ENCODE measurements at places on chromosomes 2 and 18.
A peak's percentile ranks its signal among the peaks of the same experiment; 100 is the strongest.

GRCh38 chr2:206531996-206532543 lies 88.7 kb downstream of the ADAM23 start:
- DNase-seq, result no peak

DNA sequence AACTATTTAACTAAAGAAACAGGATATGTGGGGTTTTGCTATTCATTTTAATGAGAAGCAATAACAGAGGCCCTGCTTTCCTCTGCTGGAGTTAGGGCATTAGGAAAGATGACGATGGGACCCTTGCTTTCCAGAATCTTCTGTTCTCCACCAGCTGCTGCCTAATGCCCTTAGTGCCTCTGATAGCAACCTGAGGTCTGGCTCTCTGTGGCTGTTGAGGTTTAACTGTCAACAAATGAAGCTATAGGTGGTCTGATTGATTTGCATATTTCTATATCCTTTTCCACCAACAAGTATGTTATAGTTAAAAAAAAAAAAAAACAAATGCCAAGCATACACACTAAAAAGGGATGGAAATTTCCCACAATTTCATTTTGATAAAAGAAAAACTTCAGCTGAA lies 115.1 kb upstream of the NCK2 start:
- DNase-seq, result no peak

- no peak for DNase-seq
Measured at GRCh38 chr2:45009303-45009927, at the start of gene SIX2. TSS of gene SIX2 (minus strand) at chr2:45009452. CDS start at chr2:45009110, 342 bp downstream.

GRCh38 chr2:109356324-109357035 lies 227.5 kb downstream of the SH3RF3 start:
- no peak for DNase-seq

- DNase-seq, result no peak
Measured at GRCh38 chr18:79047556-79048244, 21.5 kb upstream of the ATP9B start.

- DNase-seq, result no peak
Measured at GRCh38 chr2:102141970-102142828, at the start of gene IL1R1. TSS of gene IL1R1 (plus strand) at chr2:102142746. CDS start at chr2:102157725, 14,979 bp downstream.

GRCh38 chr2:216789081-216789480 lies 70.8 kb downstream of the TNP1 start:
- DNase-seq, result no peak

DNA sequence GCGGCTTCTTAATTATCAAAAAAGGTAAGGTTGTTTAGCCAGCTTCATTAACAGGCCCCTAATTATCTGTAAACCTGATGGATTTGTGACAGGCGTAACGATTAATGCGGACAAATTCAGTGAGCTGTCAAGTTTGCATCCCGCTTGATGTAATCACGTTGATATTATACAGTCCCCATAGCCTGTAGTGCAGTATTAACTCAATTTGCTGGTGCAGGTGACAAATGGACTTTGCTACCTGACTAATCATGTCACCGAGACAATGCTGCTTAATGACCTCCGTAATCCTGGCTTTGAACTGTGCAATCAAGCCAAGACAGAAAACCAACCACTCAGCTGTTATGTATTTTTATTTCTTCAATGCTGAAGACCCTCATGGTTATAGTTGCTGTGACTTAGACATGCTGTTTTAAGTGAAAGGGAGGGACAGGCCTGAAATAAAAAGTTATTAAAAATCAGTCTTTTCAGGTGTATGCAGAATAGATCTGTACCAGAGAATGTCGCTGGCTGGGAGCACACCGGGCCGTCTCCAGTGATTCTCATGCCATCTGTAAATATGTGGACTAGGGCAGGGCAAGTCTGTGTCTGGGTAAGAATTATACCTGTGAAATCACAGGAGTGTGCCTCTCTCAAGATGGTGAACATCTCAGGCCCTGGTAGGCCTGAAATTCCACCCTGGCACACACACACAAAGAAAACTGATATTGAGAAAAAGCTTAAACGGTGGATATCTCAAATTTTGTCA lies 4.3 kb downstream of the TSHZ1 start:
- no peak for DNase-seq

GRCh38 chr2:74228772-74229171 lies 30.4 kb downstream of the MTHFD2 start:
- no peak for DNase-seq

DNA sequence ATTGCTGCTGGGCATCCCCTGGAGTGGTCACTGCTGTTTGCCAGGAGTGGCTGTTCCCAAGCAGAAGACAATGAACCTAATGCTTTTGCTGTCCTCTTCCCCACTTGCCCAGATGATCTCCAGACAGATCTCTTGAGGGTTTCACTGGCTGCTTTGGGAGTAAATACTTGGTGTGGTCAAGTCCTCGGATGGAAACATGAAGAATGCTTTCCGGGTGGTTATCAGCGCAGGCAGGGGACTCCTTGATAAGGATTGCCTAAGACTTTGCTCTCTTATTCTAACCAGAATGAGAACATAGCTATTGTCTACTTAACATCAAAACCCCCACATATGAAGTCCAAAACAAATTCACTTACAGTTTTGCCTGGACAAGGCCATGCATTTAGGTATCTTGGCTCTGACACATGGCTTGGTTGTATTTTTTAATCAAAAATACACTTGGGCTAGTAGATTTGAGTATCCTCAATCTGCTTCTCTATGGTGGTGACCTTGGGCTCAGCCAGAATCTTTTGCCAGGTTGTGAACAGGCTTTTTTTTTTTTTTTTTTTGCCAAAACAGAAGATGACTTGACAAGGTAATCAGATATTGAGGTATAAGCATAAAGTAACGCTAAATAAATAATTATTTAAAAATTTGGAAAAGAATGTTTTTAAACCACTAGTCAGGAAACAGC lies 34.8 kb upstream of the MYO3B start:
- DNase-seq, result no peak

DNA sequence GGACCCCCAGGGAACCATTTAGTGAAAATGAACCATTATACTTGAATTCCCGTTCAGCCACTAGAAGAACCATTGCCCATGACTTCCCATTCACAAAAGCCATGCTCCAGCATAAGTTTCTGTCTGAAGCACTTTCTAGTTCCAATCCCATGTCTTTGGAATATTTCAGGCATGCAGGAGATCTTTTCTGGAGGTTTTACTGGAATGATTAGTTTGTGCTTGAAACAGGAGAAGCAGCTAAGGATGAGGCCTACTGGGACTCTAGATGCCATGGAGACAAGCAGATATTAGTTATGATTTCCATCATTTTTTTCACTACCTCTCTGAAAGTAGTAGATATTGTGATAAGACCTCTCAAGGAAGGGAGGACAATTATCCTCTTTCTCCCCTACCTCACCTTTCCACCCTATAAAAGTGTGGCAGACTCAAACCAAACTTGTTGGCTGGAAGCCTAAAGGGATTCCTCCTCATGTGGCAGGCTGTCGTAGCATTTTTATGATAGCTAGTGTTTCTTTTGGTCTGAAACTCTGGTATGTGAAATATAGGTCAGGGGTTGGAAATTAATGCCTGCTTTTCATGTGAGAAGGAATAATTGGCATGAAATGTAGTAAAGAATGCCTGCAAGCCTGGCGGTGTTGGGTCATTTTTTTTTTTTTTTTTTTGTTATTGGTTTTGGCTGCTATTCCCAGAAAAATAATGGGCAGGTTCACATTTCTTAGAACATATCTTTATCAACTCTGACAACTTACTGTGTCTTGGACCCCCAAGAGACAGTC lies 29.3 kb upstream of the MMADHC start:
- no peak for DNase-seq

DNA sequence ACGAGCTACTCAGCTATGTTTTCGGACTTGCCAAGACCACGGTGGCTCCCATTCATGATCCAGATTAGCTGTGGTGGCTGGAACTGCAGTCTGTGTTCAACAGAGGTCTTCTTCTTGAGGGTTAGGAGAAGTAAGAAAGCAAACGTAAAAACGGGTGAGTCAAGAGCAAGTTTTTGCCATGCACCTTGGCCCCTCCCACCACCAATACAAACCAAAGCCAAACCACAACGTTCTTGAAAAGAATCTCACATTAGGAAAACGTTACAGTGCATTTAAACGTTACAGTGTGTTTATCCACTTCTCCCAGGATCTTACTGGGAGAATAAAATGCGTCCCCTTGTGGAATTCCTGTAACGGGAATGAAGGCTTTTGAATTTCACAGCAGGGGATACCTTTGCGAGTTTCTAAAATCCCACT lies 725 bp downstream of the FBXO48 start:
- peak; percentile 47 for DNase-seq

DNA sequence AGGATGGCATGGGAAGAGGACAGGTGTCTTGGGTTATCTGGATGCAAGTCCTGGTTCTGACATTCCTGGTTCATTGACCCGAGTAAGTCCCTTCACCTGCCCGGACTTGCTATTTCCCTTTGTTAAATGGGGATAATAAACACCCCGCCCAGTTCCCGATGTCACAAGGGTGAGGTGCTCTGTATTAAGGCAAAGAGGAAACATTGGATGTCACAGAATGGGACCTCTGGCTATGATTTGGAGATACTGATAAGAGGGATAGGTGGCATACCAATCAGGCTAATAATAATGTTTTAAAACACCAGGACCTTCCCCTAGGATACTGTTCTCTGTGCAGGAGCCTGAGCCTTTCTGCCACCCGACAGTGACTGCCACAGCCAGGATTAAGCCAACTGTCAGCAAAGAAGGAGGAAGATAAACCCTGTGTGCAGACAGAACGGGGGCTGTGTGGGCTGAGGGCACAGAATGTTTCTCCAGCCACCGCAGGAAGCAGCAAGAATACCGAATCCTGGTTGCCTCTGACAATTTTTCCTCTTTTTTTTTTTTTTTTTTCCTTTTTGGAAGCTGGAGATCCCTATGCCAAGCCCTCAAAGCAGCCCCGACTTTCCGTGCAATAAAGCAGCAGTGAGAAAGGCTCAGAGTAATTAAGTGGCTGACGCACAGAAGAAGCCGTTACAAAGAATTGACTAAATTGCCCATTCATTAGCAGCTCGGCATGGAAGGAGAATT lies 336.6 kb downstream of the SMAD2 start:
- no peak for DNase-seq

DNA sequence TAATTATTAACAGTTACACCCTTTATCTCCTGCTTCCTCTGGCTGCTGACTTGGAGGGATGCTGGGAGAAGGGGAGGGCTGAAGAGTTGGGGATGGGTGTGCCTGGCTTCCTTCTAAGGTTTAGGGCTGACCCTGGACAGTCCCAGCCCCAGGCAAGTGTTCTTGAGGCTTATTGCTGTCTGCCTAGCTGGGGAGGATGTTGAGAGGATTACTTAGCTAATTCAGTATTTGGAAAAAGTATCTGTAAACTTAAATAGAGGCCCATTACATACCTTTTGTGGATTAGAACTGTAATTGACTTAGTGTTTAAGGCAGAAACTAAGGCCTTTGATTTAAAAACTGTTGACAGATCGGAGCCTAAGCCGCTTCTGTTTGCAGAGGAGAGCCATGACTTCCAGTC lies 67.6 kb downstream of the AGAP1 start:
- DNase-seq, result no peak

DNA sequence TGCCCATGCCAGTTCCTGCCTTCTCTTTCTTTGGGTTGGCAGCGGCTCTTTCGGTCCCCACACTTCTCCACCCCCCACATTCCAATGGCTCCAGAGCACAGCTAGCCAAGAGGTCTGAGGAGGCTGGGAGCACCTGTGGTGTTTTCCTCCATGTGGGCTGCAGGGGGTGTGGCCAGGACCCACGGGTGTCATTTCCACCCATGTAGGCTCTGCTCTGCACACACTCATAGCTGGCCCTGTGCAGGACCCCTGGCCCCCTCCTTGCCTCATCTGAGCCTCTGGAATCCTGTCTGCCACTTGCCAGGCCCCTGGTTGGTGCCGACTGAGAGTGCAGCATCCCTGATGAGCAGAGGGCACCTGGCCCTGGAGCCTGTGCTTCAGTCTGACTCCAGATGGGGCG lies 46.3 kb downstream of the DYSF start:
- no peak for DNase-seq

DNA sequence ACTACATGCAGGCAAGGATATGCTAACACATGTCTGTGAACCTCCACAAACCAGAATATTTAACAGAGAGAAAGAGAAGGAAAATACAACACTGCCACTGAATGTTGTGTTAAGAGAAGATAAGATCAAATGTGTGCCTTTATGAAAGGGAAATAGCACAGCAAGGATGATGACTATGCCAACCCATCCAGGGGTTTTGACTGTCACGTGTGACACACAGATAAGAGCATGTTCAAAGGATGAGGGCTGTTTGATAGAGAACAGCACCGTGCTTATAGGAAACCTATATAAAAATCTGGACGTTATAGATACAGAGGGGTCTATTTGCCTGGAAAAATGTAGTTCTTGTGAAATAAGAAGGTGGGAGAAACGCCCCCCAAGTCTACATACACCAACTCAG lies 911.8 kb downstream of the CPS1 start:
- no peak for DNase-seq

GRCh38 chr2:174072069-174072468 lies 106.9 kb upstream of the SP3 start:
- DNase-seq, result no peak

DNA sequence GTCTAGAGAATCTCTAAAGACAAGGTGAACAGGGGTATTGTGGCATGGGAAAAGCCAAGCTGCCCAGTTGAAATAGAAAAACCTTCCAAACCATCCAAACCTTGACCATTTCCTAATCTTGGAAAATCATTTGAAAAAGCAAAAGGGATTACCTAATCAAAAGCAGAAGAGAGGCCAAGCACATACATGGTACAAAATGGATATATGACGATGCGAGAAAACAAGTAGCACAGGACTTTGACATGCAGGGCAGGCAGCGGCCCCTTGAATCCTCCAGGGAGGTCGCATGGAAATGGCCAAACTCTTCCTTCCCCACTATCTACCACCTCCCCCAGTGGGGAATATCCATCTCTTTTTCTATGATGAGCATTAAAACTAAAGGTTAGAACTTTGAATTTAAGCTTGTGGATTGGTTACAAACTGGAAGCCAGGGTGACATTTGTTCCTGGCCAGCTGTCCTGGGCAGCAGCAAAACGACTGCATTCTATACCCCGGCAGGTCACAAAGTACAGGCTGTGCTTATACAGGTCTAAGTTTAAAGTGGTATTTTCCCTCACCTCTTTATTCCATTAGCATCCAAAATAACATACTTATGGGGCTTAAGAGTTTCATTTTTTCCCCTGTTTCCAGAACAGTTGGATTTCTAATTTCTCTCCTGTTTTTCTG lies 24.7 kb downstream of the MYOM1 start:
- DNase-seq, result no peak

DNA sequence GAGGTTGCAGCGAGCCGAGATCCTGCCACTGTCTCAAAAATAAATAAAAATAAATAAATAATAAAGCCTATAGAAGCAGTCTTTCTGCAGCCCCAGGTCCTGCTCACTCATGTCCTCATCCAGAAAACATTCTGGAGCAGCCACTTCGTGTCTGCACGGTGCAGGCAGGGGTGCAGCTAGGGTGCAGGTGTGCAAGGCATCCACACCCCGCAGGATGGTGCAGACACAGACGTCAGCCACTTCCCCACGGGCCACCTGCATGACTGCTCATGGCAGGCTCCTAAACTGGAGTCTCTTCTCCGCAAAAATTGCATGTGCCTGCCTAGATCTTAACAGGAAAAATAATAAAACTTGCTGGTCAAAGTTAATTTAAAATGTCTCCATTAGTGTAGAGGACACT lies 80.2 kb upstream of the SNTG2 start:
- DNase-seq, result no peak

GRCh38 chr2:30927465-30928075 lies 120.3 kb upstream of the CAPN13 start:
- no peak for DNase-seq

GRCh38 chr18:12154361-12154760 lies 60.7 kb downstream of the ANKRD62 start:
- DNase-seq, result no peak

- no peak for DNase-seq
Measured at GRCh38 chr2:65026704-65027464, 29.3 kb upstream of the CEP68 start.

GRCh38 chr2:181458871-181459270 lies 1.7 kb downstream of the ITGA4 start:
- DNase-seq, result no peak
